Spinal cord (tissue), 10 donors: ENCODE measurements at places on chromosomes 4 and X.

- no peak for DNase-seq
These were observed 26.5 kb upstream of the DGKK start for GRCh38 chrX:50497114-50497513.

DNA sequence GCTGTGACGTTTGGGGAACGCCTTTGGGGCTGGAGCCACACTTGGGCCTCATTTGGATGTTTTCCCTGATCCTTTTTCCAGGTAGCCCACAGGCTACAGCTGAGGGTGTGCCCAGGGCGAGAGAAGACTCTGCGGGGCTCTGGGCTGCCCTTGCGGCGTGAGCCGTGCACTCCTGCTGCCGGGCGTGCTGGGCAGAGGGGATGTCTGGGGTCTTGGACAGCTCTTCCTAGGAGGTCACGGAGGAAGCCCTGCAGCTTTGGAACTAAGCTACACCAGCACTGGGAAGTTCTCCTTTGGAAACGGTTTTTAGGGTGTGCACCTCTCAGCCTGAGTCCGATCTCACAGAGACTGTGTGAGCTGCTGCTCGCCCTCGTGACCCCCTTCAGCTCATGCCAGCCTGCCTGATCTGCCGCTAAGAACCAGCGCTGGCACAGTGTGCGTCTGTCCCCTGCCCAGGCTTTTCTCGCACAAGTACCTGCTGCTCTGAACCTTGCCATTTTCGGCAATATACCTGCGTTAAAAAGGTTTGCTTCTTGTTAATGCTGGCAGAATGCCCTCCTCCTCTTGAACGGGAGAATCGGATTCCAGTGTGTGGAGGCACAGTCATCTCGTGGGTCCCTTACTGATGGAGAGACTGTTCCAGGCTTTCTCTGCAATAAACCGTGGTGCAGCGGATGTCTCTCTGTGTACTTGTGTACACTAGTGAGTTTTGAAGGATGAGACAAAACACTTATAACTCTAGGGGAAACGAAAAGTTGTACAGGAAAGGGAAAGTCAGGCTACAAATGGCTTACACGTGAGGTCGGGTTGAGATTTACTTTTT, 14.3 kb downstream of the MSANTD1 start:
- DNase-seq, result no peak

GRCh38 chrX:37745354-37745753, 34.5 kb upstream of the CYBB start:
- DNase-seq, result peak; percentile 35

DNA sequence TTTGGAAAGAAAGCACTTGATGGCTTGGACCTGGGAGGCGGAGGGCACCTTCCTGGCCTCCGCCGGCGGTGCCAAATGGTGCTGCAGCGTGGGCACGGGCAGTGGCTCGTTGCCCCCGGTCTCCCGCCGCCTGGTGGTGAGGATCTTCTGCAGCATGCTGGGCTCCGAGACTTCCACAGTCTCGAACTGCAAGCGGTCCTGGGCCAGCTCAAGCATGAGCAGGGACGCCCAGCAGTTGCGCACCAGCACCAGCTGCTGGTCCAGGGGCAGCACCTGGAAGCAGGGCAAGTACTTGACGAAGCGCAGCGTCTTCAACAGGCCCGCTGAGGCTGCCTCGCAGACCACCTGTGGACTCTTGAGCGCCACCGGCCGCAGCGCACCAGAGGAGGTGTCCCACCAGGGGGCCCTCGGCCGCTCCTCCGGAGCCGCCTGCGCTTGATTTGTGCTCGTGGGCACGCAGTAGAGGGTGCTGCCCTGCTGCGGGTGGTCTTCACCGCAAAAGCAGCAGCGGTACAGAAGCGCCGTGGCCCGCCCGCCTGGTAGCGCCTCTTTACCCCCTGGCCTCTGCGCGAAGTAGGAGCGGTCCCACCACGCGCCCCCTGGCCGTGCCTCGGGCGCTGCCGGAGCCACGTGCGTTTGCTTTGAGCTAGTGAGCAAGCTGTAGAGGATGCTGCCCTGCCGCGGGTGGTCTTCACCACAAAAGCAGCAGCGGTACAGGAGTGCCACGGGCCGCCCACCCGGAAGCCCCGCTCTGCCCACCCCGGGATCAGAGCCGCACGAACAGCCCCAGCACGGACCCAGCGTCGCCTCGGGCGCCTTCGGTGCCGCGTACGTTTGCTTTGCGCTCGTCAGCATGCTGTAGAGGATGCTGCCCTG, 689 bp downstream of the NR0B1 start:
- DNase-seq, result no peak

GRCh38 chrX:104745152-104745551, 179.2 kb downstream of the IL1RAPL2 start:
- DNase-seq, result no peak

GRCh38 chr4:183200453-183200852, 101.4 kb downstream of the WWC2 start:
- DNase-seq, result peak; percentile 11

GRCh38 chr4:142155347-142155746, 519.0 kb downstream of the IL15 start:
- no peak for DNase-seq

DNA sequence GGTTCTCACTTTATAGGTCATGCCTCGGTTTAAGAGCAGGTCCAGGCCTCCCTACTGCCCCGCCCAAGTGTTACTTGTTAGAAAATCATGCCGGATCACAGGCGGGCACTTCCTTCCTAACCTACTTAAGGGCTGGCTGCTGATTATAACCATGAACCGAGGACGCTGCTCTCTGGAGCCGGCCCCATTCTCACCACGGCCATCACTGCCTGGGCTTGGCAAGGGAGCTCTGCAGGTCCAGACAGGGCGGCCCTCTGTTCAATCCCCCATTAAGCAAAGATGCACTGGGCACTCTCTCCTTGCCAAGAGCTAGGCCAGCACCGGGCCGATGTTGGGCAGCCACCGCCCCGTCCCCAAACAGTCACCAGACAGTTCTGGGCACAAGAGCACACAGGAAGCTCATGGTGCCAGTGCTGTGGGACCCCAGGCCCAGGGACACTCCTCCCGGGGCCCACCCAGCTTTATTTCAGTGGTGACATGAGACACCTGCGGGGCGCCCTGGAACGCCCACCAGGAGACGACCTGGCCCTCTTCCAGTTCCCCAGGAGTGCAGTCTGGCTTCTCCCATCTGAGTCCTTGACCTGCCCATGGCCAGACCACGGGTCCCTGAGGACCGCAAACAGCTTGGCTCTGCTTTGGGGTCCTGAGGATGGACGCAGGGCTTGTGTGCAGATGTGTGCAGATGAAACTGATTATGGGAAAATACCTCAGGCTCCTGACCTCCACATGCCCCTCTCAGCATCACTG, 44.0 kb downstream of the ABLIM2 start:
- DNase-seq, result no peak

GRCh38 chr4:126470862-126471261, 1156.1 kb downstream of the FAT4 start:
- no peak for DNase-seq

DNA sequence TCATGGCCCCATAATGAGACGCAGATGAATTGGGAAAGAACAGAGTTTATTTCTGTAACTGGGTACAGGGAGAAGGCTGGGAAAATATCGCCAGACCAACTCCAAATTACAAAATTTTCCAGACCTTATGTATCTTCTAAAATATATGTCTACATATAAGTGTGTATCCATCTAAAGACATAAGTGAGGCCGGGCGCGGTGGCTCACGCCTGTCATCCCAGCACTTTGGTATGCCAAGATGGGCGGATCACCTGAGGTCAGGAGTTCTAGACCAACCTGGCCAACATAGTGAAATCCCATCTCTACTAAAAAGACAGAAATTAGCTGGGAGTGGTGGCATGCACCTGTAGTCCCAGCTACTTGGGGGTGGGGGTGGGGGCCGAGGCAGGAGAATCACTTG, 11.7 kb upstream of the DHRSX start:
- no peak for DNase-seq

DNA sequence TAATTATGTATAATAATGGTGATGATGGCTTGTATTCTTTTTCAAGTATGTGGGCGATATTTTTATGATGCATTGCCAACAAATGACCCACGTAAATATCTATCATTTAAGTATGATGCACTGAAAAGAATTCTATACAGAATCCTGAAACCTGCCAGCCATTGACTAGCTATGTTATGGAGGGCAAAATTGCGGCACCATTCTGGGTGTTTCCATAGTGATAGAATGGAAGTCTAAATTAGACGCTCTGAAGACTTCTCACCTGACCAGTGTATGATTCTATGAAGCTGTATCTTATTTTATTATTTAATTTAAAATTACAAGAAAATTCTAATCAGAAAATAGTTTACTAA, 677 bp upstream of the CENPC start:
- no peak for DNase-seq

DNA sequence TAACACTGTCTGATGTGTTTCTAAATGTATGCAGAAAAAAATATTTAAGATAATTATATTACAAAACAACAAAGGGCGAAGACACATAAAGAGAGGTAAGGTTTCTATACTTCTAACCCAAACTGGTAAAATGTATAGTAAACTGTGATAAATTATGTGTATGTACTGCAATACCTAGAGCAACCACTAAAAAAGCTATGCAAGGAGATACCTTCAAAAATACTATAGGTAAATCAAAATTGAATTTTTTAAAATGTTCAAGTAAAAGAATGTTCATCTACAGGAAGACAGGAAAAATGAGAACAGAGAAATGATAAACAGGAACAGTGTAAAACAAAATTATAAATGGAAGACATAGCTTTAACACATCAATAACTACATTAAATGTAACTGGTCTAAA, 27.3 kb upstream of the RAI2 start:
- no peak for DNase-seq

DNA sequence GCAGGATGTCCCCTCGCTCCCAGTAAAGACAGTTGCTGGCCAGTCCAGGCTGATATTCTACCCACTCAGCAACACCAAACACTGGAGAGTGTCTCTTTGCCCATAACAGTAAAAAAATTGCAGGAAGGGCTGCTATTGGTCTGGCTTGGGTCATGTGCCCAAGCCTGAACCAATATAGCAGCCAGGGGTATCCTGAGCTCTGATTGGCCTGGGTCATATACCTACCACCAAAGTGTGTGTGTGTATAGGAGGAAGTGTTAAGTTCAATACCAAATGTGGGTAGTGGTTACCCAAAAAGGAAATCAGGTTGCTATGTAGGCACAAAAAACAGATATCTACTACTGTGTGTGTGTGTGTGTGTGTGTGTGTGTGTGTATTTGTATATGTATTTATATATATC, 373.2 kb downstream of the BCOR start:
- DNase-seq, result no peak

DNA sequence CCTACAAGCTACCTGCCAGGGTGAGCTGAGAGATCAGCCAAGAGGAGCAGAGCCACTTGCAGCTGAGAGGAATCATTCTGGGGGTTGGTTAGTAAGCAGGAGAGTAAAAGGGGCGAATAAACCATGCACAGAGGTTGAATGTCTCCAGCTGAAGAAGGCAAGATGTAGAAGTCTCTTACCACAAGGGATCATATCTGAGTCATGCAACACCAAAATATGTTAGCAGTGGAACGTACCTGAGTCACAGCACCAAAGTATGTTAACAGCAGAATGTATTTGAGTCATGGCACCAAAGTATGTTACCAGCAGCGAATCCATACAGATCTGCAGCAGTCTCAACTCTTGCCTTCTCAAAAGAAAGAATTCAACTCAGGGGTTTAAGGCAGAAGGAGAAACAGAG, 29.9 kb downstream of the C4orf51 start:
- DNase-seq, result no peak

DNA sequence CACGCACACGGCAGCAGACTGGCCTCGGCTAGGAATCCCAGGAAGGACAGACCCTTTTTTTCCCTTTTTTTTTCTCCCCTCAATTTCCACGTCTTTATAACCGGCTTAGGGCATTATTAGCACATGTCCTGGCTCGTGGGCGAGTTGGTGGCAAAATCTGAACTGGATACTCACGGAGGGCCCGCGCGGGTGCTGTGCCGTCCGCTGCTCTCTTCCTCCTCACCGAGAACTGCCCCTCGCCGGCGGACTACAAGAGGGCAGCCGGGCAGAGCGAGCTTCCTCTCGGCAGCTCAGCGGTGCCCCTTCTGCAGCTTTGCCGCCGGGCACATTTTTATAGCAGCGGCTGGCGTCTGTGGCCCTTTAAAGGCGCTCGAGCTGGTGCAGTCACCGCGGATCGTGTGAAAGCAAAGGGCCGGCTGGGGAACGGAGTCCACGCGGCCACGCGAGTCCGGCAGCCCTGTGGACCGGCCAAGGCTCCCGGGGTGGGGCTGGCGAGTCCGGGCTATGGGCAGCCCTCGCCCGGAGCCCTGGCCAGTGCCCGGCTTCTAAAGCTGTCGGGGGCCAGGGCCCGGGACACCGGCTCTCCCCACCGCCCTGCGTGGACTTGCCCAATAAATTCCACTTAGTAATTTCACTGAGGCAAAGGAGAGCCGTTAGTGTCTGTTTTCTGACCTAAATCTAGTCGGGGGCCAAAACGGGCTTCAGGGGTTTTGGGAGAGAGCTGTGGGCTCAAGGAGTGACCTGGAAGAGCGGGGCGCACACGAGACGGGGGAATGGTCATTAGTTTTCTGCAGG, 1.3 kb upstream of the CITED1 start:
- peak; percentile 92 for DNase-seq

GRCh38 chr4:14392378-14392777, 609.9 kb upstream of the CPEB2 start:
- DNase-seq, result no peak

DNA sequence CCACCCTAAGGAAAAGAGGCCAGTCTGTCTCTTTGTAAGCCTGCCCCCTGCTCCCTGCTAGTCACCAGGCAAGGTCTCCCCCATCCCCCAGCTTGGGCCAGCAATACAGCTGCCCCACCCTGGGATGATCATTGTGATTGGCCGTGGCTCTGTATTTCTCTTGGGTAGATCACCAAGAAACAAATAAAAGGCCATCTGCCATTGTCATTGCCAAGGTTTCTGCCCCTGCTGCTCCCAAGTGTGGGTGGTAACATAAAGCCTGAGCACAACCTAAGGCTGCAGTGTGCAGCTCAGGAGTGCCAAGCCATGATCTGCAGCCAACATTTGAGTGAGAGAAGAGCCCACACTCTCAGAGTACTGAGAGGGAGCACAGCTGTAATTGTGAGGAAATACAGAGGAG, 241.0 kb upstream of the POF1B start:
- DNase-seq, result no peak

- no peak for DNase-seq
These were observed 49.5 kb downstream of the SHROOM2 start for GRCh38 chrX:9835585-9836210.

- DNase-seq, result no peak
These were observed 203.7 kb upstream of the NWD2 start for GRCh38 chr4:37040816-37041215.

DNA sequence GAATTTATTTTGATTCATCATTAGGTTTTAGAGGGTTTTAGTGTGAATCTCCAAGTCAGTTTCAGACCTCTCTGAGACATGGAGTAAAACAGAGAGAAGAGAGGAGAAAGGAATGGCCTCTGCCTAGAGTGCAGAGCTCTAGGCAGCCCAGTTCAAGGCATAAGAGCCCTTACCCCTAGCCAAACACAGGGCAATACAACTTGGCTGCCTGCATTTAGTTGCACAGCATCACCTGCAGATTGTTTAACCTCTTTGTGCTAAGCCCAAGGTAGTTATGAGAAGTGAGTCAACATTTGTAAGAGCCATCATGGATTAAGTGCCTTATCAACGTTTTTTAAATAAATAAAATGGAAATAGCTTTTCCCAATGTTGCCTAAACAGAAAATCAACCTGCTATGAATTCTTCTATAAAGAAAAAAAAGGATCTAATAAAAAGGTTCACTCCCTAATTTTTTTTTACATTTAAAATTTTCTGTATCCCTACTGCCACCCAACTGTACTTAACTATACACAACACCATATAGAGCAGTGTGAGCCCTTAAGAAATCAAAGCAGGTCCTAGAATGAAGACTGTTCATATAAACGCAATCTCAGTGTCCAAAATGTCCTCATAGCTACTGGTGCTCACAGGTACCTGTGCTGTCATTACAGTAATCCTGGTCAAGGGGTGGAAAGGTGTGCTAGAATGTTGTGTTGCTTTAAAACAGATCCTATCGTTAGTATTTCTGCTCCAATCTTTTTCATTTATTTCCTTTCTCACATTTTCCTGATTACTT, 36.0 kb downstream of the PF4 start:
- no peak for DNase-seq
